T-helper 2 cell (primary cell): ENCODE measurements at places on chromosomes 3 and 15.

GRCh38 chr3:81666502-81667121 lies 94.8 kb downstream of the GBE1 start:
- DNase-seq: no peak

GRCh38 chr3:100269410-100270214 lies 8.8 kb downstream of the TBC1D23 start:
- no peak for DNase-seq

DNA sequence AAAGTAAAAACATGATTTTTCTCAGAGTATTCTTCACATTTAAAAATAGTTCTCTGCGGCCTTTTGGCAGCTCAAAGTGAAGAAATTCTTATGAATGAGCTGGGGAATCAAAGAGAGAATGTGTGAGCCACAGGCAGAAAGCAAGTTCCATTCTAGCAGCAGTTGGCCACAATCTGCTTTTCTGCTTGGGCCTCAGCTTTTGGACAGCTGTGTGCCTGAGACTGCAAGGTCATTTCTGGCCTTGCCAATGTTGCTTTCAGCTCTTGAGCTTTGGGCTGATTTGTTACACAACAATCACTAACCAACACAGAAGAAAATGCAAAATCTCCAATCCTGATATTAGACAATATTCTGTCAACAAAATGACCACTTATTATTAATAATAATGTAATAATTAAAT lies 14.4 kb upstream of the TM4SF4 start:
- no peak for DNase-seq

- no peak for DNase-seq
These were observed 136.5 kb downstream of the PLCH1 start for GRCh38 chr3:155608228-155608920.

DNA sequence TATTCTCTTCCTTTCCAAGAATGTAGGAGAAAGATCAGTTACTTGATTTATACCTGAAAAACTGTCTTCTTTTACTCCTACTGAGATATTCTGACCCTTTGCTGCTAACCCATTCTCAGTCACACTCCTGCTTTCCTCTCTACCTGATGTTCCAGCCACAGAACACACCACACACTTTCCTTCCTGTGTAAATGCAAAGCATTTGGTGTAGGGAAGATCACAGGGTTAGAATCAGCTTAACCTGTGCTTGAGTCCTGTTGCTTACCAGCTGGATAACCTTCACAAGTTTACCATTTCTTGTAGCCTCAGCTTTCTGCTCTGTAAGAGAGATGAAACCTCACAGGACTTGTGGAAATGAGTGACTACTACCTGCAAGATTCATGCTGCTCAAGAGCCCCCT lies 489.8 kb upstream of the GOLIM4 start:
- no peak for DNase-seq

- no peak for DNase-seq
These were observed 8.9 kb upstream of the ARHGEF26 start for GRCh38 chr3:154112146-154112852.

DNA sequence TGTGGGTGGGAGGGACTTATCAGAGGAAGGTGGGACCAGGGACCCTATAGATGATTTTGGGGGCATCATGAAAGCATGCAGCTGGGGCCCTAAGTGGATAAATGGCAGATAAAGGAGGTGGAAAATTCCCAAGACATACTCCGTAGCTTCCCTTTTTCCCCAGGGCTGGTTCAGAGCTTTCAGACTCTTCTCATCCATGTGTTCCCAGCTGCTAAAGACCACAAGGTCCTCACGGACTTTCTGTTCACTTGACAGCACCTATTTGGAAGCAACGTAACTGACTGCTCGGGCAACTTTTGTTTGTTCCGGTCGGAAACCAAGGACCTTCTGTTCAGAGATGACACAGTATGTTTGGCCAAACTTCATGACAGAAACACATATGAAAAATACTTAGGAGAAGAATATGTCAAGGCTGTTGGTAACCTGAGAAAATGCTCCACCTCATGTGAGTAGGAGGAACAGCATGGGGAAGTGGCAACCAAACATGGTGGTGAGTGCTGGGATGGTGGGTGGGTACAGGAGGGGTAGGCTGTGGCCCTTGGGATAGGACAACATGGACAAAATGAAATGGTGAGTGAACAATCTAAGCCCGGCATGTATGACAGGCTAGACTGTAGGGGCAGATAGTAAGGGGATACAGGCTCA lies 28.7 kb upstream of the SRPRB start:
- DNase-seq: no peak

DNA sequence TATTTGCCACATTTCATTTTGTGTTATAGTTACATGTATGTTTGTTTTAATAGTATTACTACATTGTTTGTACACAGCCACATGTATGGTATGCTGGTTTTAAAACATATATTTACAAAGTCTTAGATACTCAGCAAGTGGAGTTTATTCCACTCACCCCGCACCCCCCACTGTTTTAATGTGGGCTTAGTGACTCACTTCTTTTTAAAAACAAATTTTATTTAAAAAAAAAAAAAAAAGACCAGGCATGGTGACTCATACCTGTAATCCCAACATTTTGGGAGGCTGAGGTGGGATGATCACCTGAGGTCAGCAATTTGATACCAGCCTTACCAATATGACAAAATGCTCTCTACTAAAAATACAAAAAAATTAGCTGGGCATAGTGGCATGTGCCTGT lies 26.9 kb upstream of the TJP1 start:
- DNase-seq: no peak
